NCI-H2171 treated with DMSO at 0.1 percent for 48 hours (cell line): ENCODE measurements at places on chromosomes 6 and 20.

DNA sequence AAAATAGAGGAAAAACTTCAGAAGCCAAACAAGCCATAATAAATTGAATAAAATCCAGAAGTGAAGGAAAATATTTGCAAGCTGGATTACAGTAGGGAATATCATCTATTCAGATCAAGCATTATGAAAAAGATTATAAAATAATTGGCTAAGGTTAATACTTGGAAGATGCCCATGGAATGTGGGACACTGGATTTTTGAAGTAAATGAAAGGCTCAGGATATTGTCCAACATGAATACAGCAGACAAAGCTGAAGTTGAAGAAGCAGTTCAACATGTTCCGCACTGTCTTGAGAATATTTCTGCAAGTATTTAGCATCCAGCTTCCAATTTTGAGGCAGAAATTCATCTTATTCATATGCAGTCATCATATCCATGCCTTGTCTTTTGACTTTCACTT lies 1278.4 kb upstream of the GJE1 start:
- DNase-seq = no peak

DNA sequence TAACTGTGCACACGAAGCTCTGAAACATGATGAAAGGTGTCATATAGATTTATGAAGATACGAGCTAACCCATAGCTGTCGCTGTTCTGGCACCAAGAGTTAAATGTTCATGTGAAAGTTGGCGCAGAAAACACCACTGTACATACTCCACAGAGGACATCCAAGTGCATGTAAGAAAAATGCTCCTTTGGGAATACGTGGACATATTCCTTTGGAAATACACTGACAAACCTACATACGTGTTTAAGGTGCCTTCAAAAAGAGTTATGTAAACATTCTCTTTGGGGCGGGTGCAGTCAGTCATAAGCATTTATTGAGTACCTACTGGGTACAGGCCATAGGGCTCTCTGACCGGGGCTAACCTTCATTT lies 723 bp upstream of the ARID1B start:
- DNase-seq = peak; percentile 82

DNA sequence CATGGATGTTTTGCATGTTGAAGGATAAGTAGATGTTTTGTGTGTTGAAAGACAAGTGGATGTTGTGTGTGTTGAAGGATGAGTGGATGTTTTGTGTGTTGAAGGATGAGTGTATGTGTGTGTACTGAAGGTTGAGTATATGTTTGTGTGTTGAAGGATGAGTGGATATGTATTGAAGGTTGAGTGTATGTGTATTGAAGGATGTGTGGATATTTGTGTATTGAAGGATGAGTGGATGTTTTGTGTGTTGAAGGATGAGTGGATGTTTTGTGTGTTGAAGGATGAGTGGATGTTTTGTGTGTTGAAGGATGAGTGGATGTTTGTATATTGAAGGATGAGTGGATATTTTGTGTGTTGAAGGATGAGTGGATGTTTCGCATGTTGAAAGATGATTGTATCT lies 325.0 kb downstream of the CDH4 start:
- DNase-seq = no peak

DNA sequence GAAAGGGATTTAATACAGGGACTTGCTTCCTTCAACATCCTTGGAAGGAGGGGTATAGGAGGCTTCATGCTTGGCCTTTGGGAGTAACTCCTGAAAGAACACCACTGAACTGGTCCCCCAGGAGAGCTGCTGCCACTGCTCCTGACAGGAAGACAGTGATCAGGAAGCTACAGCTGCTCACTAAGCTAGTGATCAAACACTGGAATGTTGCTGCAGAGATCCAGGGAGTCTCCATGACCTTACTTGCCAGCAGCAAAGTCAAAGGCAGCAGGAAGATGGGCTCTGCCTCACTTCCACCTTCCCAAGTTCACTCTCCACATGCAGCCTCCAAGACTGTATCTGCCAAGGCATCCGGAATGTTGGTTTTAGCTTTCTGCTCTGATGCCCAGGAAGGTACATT lies 31.8 kb downstream of the PIM1 start:
- DNase-seq = no peak

DNA sequence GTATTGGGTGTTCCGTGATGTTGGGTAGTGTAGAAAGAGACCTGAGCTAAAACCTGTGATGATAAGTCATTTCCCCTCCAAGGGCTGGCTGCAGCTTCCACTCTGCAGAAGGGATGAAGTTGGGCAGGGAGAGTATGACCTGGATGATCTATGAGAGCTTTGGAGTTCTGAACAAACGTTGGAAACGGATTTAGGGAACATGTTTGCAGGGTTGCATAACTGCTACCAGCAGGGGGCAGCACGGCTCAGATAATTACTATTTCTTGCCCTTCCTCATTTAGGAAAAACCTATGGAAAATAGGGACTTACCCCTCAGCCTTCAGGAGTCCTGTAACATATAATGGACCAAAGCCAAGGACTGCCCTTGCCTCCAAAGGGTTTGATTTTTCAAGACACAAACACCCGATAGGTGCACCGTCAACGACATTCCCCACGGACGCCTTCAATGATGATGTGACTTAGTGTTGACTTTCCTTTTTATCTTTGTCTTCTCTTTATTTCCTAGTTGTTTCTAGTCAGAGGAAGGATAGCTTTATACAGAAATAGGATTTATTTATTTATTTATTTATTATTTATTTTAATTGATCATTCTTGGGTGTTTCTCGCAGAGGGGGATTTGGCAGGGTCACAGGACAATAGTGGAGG lies 164.9 kb upstream of the SASH1 start:
- DNase-seq = peak; percentile 35

- peak; percentile 46 for DNase-seq
Measured at GRCh38 chr20:59322585-59323454, 22.4 kb downstream of the EDN3 start.

DNA sequence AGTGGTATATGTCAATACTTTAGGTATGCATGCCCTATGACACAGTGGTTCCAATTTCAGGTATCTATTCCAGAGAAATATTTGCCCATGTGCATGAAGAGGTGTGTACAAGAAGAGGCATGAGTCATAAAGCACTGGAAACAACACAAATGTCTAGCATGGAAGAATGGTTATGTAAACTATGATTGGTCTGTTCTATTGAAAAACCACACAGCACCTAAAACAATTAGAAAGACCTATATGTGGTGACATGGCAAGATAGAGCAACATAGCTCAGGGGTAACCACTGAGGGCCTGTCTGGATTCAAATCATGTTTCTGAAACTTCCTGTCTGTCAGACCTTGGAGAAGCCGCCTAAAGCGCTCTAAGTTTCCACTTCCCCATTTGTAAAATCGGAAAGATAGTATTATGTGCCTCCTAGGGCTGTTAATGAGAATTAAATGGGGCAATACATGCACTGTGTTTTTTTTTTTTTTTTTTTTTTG lies 76.0 kb upstream of the SHLD1 start:
- DNase-seq = no peak

GRCh38 chr6:130233330-130233729 lies 10.6 kb upstream of the SAMD3 start:
- DNase-seq = no peak
